ENCODE measurements at places on chromosomes 11 and 22.

GRCh38 chr22:42595434-42595833, 19.2 kb downstream of the POLDIP3 start:
- no peak for DNase-seq

DNA sequence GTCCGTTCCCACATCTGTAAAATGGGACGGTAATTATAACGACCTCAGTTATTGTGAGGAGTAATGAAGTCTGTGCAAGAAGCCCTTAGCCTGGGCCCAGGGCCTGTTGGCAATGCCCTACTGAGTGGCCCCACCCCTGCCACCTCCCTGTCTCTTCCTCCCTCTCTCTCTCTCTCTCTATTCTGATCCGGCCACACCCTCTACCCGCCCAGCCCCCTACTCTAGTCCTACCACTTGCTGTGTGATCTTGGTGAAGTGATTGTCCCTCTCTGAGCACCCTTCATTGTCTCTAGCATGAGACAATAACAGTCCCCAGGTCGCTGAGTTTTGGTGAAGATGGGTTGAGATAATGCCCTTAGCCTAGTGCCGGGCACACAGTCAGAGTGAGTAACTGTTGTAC, 7.4 kb upstream of the SEC14L6 start:
- no peak for DNase-seq

- no peak for DNase-seq
Observed at GRCh38 chr11:15897211-15897960, 459.0 kb downstream of the SOX6 start.

GRCh38 chr11:23555085-23555484, 694.8 kb upstream of the CCDC179 start:
- no peak for DNase-seq

DNA sequence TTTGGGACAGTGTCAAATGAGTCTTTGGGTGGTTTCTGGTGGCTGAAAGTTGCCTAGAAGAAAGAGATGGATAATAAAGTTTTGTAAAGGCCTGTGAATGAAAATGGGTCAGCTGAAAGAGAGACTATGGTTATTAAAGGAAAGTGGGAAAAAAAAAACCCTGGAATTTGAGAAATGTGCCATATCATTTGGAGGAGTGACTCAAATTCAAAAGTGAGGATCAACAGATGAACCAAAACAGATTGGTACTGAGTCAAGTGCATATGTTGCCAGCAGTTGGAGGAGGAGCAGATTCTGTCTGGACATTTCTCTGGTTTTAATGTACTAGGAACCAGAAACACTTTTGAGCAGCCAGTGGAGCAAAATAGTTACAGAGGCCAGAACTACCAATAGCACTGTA, 339.8 kb downstream of the KCNA4 start:
- no peak for DNase-seq

DNA sequence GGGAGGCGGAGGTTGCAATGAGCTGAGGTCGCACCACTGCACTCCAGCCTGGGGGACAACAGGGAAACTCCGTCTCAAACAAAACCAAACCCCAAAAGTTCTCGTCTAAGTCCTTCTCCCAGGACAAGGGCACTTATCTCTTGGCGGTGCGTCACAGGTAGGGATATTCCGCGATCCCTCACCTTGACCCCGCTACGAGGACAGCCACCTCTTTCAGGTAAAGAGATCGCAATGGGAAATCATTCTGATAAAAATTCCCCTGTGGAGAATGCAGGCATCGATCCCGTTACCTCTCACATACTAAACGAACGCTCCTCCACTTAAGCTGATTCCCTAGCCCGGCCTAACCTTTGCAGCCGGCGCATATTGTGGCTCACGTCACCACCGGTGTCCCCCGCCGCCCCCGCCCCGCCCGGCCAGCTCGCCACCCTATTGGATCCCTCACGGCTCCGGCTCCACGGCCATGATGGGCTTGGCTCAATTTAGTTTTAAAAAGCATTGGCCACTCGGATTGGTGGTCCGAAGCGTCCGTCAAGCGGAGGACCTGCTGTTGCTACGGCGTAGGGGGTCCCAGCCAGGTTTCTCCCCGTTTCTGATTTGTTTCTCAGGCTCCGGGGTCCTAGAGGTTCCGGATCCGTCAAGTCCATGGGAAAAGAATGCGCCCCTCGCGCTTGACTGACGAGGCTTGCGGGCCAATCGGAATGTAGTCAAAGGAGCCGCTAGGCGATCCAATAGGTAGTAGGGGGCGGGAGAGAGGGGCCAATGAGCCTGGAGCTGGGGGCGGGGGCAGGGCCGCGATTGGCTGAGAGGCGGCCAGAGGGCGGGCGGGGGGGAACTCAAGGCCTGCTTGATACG, 439 bp upstream of the PPP6R3 start:
- DNase-seq = peak; percentile 94

GRCh38 chr11:64078284-64078683, 42.6 kb downstream of the FLRT1 start:
- DNase-seq = no peak

DNA sequence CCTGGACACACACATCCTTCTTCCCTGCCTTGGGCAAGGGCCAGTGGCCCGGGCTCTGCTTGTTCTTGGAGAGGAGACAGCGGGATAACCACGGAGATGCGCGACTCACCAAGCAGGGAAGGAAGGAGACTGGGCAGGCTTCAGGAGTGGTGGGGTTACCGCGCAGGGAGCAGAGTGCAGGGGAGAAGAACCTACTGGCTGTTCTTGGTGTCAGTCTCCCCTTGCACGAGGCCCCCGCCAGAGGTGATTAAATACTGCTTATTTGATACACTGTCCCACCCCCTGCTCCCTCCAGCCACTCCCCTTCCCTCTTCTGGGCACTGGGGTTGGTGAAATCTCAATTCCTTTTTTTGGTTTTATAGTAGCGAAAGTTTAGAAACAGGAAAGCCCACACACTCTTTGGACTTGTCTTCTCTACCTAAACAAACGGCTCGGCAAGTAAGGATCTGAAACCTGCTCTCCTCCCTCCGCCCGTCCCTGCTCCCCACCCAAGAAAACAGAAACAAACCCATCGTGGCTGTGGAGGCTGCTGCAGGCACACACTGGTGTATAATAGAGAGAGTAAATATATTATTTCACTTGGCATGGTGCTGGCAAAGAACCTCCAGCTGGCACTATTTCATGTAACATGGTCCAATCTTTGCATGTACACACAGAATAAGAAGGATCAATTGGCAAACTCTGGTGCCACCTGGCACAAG, 10.8 kb downstream of the LARGE2 start:
- no peak for DNase-seq

- DNase-seq = no peak
Observed at GRCh38 chr22:49101873-49102272, 725.8 kb downstream of the BRD1 start.

DNA sequence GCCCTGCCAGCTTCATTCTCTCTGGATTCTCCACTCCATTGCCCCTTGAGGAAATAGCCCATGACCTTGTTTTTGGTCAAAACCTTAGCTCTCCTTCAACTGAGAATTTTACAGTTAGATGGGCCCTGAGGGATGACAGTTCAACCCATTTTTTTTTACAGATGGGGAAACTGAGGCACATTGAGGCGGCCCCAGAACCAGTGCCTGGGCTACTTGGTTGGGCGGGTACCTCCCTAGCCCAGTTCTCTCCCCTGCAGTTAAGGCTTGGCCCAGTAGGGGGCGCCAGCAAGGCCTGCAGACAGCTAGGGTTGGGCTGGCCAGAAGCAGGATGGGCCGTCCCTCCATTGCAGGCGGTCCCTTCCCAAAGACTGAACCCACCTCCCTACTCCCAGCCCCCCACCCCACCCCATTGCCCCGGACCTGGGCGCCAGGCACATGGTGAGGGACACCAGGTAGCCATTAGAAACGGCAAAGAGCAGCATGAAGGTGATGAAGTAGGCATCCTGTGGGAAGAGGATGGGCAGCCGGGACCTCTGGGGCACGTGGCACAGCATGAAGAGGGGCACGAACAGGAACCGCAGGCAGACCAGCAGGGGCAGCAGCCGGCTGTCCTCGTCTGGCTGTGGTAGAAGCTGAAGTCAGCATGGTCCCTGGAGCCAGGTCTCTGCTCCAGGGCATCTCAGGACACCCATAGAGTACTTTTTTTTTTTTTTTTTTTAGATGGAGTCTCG, 7.6 kb downstream of the SLC29A2 start:
- DNase-seq = peak; percentile 70

GRCh38 chr11:111633756-111634362, 31.6 kb downstream of the SIK2 start:
- no peak for DNase-seq

DNA sequence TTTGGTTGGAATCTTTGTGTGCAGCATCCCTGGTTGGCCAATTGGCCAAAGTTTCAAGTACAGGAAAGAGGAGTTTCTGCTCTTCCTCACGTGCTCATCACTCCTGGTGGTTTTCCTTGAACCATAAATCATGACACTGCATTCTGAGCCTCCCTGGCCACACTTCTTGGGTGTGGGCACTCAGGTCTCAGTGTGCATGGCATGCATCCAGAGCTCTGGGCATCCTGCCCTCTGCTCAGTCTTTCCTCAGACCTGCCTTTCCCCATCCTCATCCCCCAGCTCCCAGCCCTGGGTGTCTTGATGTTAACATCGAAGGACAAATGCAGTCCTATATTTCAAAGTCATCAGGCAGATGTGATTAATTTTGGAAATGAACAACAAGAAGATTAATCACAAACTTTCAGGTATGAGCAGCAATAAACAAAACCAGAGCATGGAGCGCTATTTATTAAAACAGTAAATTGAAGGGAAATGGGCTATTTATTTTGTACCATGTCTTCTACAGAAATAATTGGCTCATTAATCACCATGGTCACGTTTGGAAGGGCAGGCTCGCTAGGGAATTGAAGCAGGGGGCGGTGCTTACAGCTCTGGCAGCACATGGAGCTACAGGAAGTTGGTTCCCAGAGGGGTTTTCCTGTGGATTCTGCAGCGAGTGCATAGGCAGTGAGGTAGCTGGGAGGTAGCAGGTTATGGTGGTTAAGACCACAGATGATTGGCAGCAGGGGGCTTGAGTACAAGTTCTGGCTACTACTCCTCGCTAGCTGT, 89.6 kb downstream of the CSNK2A3 start:
- no peak for DNase-seq

GRCh38 chr11:125253795-125254525, 89.4 kb downstream of the PKNOX2 start:
- no peak for DNase-seq

DNA sequence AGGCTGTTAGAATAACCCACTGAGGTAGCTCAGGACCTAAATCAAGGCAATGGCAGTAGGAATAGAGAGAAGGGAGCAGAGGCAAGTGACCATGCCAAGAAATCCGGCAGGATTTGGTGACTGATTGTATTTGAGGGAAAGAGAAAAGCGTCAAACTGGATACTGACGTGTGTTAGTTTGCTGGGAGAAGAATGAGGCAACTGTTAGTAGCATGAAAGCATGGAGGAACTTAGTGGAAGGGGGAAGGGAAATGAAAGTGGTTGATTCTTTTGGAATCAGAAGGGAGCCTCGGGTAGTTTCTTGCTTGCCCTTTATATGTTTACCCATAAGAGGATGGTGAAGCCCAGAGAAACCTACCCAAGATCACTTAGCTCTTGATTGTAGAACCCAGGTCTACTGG, 8.3 kb downstream of the PPFIBP2 start:
- no peak for DNase-seq

- DNase-seq = no peak
Observed at GRCh38 chr11:30454111-30454510, 131.2 kb downstream of the ARL14EP start.

- DNase-seq = no peak
Observed at GRCh38 chr22:17946662-17947367, 77.5 kb downstream of the MICAL3 start.

- no peak for DNase-seq
Observed at GRCh38 chr22:45686836-45687235, 15.2 kb downstream of the ATXN10 start.

DNA sequence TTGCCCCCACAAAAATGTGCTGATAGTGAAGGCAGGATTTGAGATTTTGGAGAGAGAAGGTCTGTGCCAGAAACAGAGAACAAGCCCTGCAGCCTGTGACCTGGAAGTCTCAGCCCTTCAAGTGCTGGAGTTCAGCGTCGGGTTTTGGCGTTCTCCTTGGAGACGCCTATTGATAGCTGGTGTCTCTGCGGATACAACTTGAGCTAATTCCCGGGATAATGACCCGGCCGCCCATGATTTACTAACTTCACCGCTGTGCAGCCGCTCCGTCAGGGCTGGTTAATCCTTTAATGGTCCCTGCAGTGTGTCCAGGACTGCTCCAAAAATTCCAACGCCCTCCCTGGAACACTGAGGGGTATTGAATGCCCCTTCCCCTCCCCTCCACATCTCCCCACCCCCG, 76.6 kb downstream of the WT1 start:
- no peak for DNase-seq

GRCh38 chr22:25076336-25076735, 123.3 kb upstream of the CRYBB3 start:
- peak; percentile 56 for DNase-seq

DNA sequence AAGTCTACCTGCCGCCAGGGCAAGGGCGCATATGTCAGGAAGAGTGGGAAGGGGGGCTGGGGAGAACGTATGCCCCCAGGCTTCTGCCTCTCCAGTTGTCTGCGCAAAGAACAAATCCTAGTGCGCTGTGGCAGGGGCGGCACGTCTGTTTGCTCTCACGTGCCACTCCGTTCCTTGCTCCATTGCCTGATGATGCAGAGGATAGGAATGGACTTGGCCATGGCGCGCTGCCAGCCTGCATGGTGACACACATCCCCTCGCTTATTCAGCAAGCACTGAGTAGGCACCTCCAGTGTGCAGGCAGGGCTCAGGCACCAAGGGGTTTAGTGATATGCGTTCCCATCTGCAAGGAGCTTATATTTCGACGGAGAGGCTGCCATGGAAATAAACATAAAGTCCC, 45.4 kb upstream of the SLC22A12 start:
- no peak for DNase-seq

- DNase-seq = no peak
Observed at GRCh38 chr11:12205330-12205729, 94.9 kb downstream of the MICAL2 start.

- no peak for DNase-seq
Observed at GRCh38 chr11:133697603-133698180, 147.6 kb downstream of the SPATA19 start.

DNA sequence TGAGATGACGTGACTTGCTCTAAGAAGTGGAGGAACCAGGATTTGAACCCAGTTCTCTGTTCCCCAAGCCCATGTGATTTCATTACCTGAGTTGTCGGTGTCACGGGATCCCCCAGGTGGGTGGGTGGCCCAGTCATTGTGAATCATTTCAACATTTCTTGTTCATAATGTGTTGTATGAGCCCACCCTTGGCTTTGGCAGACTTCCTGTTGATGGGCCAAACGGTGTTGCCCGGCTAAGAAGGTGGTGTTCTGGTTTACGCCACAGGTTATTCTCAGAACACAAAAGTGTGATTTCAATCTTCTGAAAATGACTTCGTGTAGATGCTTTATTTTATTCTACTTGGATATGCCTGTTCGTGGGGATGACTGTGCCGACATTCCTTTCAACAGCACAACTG, 21.6 kb upstream of the ST14 start:
- DNase-seq = no peak

All from stimulated activated CD4-positive, alpha-beta T cell treated with anti-CD3 and anti-CD28 coated beads, Interleukin-12 subunit alpha, Interleukin-12 subunit beta, amount 100 ng/mL, for 4 hours (primary cell).